NCI-H774 (cell line): ENCODE measurements at places on chromosomes 5 and 9.

DNA sequence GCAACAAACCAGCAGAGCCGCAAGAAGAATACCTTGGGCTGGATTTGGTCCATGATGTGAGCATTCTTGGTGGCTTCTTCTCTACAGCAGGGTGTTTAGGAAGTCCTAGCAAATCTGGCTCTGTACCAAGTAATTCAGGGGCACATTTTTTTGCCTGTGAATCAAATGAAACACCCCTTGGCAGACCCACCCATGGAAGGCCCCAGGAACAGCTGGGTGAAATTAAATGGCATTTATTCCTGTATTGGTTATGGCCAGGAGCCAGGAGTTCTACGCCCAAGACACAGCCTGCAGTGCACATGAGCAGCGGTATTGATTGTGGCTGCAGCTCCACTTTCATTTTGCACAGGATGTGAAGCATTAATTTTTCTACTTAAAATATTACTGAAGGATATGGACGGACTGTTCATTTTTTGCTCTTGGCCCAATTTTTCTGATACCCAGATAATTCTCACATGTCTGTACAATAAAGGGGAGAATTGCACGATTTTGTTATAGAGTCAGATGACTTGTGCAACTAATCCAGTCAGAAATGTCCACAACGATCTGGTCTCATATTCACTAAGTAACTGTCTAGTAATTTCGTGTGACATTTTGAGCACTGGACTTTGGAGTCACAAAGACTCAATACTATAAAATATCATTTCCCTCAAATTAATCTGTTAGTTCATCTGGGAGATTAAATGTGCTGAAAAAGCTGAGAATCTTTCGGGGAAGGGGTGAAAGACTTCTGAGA lies 120.7 kb upstream of the APC start:
- DNase-seq: no peak

GRCh38 chr5:72487177-72487576 lies 20.0 kb downstream of the ZNF366 start:
- no peak for DNase-seq

DNA sequence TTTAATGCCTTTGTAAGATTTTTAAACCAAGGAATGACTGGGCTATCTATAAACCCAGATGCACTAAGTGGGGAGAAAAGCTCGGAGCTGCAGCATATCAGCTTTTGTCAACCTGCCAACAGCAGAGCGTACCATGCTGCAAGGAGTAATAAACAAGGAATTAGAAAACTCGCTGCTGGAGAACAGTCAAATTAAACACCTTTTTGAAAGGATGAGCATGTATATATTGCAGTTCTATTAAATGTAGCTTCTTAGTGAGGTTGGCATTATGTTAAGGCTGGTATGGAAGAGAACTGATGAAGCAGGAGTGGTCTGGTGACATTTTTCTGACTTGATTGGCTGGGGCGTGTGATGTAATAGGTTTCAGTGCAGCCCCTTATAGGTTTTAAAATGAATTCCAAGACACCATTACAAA lies 74.7 kb downstream of the PIK3R1 start:
- no peak for DNase-seq

DNA sequence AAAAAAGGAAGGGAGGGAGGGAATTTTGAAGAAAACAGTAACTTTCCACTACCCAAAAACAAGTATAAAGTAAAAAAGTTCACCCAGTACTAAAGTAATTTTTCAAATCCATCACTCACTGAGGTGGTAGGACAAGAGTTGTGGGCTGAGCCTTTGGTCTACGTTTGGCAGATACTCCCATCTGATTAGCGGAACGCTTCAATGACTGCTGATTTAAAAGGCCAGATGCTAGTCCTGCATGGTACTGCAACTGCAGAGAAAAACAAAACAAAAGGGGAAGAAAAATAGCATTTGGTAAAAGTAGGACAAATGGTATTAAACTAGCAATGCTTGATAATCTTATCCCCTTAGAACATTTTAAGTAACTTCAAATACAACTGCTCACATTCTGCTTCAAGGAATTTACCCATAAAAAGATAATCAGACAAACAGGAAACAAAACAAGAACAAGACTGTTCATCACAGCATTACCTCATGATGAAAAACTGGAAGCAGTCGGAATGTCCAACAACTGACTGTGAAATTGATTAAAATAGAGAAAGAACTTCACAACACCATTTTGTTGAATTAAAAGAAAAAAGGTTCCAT lies 65.4 kb downstream of the MED27 start:
- DNase-seq: no peak

- no peak for DNase-seq
These were observed 55.8 kb downstream of the NSG2 start for GRCh38 chr5:174101195-174101730.

DNA sequence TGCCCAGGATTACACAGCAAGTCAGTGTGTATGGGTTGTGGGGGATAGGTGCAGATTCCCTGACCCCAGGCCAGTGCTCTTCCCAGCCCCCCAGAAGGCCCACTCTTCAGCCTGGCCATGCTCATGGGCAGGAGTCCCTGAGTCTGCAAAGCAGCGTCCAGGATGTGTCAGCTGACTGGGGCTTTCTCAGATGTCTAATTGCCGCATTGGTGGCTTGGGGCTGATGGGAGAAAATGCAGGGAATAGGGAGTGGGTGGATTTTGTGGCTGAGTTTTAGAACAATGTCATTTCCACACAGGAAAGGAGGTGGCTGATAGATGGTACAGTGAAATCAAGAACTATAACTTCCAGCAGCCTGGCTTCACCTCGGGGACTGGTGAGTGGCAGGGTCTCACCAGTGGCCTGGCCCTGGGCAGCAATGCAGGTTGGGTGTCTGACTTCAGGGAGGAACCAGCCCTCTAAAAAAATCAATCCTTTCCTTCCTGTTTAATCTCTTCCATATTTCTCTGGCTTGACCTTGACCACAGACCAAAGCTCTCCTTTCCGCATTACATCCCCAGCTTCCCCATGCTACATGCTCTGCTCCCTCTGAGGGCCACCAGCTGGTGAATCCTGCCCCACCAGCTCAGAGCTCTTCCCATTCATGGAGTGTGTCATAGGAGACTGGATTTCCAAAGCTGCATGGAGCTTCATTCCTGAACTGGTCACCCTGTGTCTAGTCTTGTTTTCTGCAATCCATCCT lies 14.2 kb downstream of the GLIPR2 start:
- no peak for DNase-seq

DNA sequence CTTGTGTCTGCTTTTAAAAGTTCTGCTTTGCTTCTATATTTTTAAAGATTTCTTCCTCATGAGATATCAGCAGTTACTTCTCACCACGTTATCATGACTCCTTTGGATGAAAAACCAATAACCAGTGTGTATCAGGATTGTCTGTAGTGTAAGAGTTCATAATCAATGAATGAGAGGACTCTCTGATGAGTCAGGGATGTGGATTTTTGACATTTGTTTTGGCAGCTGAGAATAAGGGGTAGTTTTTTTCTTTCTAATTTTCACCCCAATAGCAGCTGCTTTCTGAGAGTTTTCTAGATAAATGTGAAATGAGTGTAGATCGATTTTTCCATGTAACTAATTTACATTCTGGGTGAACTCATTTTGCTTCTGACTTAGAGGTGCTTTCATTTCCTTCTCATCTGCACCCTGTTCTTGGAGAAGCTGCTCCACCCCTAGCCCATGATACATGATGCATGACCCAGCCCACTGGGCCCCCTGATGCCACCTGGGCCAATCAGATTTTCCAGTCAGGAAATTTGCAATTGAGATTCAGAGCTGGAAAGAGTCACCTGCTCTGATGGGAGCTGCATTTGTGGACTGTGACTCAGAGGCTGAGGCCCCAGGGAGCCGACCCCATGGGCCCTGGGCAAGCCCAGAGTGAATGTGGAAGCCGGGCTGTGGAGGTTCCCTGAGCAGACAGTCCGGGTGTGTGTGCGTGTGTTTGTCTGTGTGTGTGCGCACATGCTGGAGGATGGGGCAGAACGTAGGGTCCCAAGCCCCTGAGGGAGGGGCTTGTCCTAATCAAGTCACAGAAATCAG lies 159.3 kb downstream of the RGS3 start:
- DNase-seq: no peak

- no peak for DNase-seq
These were observed 12.8 kb upstream of the GPX3 start for GRCh38 chr5:151007430-151008209.

- DNase-seq: no peak
These were observed 62.1 kb upstream of the VLDLR start for GRCh38 chr9:2559192-2560152.

DNA sequence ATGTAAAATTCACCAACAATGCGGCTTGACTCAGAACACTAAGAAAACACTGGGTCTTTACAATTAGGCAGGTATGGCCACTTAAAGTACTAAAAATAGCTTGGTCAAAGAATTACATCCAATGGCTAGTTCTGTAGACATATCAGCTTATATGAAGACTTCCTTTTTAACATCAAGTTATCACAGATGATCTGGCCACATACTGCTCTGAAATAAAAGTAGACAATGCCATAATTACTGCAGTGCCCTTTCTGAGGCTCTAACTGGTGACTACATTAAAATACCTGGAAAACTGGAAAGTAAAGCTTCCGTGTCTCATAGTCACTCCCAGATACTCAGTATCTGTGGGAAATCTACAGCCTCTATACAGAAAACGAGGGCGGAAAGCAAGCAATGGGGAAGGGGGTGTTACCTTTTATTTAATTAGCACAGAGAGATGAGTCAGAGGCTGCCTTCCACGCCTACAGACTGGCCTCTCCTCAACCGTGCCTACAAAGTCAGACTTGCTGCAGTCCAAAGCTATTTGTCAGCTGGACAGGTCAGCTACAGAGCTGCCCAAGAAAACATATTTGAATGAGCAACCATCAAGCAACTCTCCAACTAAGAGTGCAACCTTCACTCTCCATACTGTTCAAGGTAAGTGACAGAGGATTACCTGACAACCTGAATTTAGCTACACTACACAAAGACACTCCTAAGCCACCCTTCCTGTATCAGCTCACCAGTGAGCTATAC lies 8.7 kb downstream of the SERINC5 start:
- peak; percentile 47 for DNase-seq

DNA sequence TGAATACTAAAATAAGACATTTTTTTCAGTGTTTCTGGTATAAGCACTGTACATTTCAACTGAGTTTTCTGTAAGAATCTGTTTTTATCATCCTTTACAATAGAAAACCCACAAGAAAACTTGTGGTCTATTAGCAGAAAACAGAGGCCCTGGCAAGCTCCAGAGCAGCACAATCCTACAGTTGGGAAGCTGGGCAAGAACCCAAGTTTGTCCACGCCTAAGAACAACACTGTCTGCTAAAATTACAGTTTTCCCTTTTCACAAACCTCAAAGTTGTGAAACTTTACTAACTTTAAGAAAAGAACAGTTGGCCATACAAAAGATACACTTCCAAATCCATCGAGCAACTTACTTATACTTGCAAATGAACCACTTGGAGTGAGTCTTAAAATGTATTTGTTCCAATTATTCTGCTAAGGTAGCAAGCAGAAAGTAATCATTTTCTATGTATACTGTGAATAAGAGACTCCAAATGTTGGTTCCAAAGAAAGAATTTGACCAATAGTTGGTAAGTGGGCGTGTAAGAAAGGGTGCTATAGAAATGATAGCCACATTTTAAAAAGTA lies 982.0 kb upstream of the ARRDC3 start:
- no peak for DNase-seq

GRCh38 chr9:109133533-109133932 lies 13.8 kb upstream of the TMEM245 start:
- DNase-seq: no peak

- DNase-seq: peak; percentile 36
These were observed 64.6 kb downstream of the SH3TC2 start for GRCh38 chr5:148998174-148998797.

DNA sequence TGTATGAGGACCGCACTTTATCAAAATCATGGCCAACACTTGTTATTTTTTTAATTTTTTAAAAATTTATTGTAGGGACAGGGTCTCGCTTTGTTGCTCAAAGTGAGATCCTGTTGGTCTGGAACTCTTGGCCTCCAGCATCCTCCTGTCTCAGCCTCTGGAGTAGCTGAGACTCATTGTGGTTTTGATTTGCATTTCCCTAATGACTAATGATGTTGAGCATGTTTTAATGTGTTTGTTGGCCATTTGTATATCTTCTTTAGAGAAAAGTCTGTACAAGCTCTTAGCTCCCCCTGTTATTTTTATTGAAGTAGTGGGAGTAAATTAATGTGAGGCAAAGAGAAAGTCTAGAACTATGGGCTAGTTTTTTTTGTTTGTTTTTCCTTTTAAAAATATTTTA lies 1.6 kb upstream of the RPS6 start:
- DNase-seq: no peak

- DNase-seq: no peak
These were observed 1.3 kb upstream of the DND1 start for GRCh38 chr5:140674629-140675028.

- DNase-seq: no peak
These were observed 278.2 kb downstream of the CSNK1G3 start for GRCh38 chr5:123790226-123790625.

DNA sequence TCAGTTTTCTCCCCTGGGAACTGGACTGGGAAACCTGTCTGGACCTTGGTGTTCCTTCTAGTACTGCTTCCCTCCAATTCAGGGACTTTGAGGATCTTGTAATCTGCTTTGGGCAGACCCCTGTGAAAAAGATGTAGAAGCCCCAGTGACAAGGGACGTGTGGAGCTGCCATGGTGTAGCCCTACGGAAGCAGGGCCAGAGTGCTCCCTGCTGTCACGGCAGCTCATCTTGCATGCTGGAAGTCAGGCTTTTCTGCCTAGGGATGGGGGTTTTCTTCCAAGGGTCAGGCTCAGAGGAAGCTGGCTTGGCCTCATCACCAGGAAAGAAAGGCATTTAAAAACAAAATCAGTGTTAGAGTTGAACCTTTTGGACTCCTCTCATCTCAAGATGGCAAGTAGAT lies 86.4 kb downstream of the AMBP start:
- DNase-seq: no peak

DNA sequence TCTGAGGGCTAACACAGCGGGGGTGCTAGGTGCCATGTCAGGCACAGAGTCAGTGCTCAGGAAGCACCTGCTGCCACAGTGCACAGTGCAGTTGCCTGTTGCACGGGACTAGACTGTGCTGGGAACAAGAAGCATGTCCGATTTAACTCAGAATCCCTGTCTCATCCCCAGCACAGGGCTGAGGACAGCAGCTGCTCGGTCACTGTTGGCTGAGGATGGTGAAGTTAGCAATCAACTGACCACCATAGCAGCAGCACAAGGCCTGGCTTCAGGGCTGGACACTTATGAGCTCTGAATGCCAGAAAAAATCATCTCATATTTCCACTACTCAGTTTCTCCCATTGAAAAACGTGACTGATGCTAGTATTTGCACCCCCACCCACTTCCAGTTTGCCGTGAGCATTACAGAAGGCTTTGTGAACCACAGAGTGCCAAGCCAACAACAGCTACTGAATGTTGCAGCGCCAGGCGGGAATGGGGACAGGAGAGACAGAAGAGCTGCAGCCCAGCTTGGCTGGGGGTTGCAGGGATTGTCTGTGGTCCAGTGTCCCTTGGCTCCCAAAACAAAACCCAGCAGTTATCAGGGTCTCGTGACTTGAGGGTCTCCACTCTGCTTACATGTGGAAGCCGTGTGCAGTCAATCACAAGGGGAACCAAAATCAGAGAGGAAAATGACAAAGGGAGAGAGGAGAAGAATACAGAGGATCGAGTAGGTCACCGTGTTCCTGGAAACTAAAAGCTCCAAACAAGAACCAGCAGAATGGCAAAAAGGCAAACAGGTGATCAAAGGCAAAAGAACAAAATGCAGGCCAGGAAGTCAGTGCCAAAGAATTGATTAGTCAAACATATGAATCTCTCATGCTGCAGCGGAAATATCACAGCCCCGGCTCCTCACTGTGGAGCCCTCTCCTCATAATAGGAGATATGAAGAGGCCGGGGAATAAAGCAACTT lies 155.6 kb downstream of the CRB2 start:
- no peak for DNase-seq
